NCI-H1694 (cell line): ENCODE measurements at places on chromosomes 11 and 22.

DNA sequence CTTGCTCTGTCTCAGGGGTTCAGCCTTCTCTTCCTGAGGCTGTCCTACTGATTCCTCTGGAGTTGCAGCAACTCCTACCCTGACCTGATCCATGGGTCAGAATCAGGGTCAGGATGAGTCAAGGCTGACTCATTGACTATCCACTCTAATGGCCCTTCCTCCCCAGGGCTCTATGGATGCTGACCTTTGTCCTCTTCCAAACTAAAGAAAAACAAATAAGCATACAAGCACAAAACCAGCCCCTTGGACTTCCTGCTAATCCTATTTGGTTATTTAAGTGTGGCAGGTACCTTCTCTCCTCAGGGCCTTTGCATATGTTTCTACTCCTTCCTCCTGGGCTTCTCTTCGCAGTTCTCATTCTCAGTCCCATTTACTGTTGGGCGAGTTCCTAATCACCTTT is 204.5 kb upstream of the NAV2 start:
- DNase-seq, result no peak

DNA sequence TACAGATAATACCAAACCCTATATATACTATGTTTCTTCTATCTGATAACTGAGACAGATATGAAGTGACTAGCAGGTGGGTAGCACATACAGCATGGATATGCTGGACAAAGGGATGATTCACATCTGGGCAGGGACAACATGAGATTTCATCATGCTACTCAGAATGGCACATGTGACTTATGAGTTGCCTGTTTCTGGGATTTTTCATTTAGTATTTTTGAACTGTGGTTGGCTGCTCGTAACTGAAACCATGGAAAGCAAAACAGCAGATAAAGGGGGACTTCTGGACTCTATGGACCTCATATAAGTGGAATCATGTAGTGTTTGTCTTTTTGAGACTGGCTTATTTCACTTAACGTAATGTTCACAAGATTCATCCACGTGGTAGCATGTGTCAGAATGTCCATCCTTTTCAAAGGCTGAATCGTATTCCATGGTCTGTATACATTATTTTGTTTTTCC is 883.0 kb downstream of the TBC1D22A start:
- DNase-seq, result no peak

GRCh38 chr11:60870733-60871377 is 3.5 kb downstream of the ZP1 start:
- no peak for DNase-seq

- no peak for DNase-seq
Measured at GRCh38 chr11:43245466-43245865, 66.3 kb upstream of the API5 start.

DNA sequence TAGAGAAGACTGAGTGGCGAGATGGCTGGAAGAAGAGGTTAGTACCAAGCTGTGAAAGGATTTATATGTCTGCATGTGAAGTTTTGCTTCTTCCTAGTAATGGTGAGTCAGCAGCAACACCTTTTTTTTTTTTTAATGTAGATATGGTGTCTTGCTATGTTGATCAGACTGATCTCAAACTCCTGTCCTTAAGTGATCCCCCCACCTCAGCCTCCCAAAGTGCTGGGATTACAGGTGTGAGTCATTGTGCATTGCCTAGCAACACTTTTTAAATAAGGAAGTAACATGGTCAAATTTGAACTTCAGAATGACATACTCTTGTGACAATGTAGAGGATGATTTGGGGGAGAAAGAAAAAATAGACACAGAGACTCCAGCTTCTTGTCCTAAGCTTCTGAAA is 6.5 kb upstream of the CSTPP1 start:
- DNase-seq, result no peak

GRCh38 chr22:23749841-23750301 is 1.0 kb downstream of the ZNF70 start:
- DNase-seq, result no peak

GRCh38 chr22:19473578-19473977 is 5.4 kb downstream of the UFD1 start:
- DNase-seq, result no peak

GRCh38 chr11:78207532-78208256 is 19.0 kb downstream of the USP35 start:
- no peak for DNase-seq

- DNase-seq, result peak; percentile 79
Measured at GRCh38 chr11:64449381-64450167, 90.6 kb downstream of the RPS6KA4 start.

- no peak for DNase-seq
Measured at GRCh38 chr11:68976563-68976962, 4.2 kb downstream of the MRGPRD start.

DNA sequence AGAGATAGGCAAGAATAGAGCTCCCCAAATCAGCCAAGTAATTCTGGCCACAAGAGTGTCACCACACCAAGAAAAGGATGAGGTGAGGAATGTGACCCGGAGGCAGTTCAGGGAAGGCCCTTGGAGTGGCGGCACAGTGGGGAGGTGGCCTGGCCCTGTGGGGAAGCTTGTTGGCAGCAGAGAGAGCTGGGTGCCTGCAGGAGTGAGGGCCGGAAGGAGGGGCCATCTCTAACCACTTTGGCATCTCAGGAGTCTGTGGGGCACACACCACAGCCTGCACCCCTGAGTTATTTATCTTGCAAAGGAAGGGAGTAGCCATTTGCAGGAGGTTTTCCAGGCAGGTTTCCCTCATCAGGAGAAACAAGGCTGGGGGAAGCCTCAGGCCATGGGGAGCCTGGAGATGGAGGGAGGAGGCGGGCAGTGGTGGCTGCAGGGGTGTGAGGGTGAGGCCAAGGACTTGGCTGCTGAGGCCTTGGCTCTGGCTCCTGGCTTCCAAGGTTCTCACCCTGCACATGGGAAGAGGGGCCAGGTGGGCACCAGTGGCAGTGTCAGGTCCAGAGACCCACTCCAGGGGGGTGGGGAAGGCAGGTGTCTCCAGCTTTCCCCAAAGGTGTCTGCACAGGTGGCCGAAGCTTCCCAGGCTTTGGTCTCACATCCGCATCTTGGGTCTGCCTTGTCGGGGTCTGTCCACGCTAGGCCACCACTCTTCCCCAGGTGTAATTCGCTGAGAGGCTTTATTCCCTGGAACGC is 370.2 kb downstream of the CTTN start:
- no peak for DNase-seq

- no peak for DNase-seq
Measured at GRCh38 chr22:44429941-44430587, 68.0 kb downstream of the RTL6 start.

DNA sequence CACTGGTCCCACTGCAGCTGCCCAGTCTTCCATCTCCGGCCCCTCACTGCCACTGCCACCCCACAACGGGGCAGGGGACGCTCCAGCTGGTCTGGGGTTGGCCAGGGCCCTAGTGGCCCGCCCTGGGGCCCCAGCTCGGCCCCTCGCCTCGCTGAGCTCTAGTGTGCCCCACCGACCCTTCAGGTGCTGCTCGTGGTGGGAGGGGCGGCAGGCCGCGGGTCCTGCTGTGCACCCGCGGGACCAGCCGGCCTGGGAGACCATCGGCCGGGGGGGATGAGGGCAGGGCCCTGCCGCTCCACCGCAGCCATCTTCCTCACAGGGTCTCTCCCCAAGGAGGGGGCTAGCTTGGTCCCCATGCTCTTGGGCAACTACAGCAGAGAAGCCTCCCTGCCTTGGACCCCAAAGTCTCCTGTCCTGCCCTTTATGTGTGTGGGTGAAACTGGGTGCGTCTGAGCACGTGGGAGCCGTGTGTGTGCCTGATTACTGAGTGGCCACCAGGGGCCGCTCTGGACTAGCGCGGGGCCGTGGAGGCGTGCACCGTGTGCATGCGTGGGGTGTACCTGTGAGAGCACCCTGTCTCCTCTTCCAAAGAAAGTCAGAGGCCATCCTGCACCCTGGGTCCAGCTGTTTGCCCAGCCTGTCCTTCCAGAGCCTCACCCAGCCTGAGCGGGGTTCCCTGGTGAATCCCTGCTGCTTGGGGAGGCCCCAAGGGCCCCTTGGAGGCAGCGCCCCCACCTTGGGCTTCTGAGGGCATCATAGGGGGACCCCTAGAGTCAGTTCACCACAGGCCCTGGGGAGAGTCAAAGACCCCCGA is 6.0 kb upstream of the ACR start:
- DNase-seq, result peak; percentile 21
